NCI-H2081 treated with DMSO at 0.1 percent for 48 hours (cell line): ENCODE measurements at places on chromosomes 4 and X.

DNA sequence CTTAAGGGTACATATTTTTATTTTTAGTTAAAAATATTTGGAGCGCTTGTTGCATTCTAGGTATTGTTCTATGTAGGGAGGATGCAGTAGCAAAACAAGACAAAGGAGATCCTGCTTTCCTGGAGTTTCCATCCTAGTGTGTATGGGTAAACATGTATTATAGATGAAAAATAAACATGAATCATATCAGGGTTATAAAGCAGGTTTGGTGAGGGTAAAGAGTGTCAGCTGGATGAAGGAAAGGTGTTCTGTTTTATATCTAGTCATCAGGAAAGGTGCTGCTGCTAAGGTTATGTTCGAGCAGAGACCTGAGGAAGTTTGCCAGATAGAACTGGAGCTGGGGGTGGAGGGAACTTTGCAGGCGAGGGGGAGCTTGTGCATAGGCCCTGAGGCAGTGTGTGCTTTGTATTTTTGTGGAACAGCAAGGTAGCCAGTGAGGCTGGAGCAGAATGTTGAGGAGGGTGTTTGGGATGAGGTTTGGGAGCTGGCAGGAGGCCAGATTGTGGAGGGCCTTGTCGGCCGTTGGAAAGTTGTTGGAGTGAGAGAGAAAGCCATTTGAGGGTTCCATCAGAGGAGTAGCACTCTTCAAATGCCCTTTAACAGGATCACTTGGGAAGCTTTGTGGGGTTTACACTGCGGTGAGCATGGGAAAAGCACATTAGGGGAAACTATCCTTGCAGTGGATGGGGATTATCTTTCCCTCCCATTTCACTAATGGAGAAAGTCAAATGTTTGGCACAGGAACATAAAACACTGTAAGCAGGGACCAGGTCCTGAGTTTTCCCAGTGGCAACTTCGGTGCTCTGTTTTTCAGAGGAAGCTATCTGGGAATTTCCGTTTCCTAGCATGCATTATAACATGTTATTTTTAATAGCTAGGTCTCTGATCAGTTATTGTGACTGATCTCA lies 35.9 kb downstream of the AFF1 start:
- DNase-seq = no peak

DNA sequence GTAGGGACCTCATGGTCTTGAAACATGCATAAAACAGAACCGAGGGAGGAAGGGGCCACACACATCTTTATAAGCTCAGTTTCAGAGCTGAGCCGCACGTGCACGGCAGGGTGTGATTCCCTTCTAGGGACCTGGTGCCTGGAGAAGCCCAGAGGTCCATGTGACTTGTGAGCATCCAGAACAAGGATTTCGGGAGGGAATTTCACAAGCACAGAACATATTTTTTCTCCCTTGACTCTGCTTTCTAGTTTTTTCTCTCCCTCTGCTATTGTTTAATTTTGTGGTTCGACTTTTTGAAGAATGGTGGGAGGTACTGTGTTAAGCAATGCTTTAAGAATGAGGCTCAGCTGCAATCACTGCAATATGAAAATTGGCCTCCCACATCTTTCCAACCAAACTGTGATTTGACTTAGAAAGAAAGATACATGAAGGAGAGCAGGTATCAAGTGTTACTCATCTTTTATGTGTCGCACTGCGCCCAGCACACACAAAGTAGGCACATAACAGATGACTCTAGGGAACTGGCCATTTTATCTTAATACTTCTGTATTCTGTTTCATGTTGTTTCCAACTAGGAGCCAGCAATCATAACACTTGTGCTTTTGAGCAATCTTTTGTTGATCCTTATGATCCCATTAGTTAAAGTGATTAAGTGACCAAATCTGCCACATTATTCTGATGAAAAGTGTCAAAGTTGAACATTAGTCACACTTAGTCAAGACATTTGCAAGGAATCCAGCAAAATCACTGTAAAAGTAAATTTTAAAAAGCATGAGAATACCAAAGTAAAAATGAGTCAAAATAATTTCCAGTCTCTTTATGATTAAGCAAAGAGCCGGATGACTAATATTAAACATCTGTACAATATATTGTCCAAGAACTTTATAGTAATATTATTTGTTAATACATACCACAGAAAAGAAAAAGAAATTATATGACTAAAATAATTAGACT lies 86.4 kb downstream of the SHISA3 start:
- DNase-seq = no peak

- DNase-seq = no peak
These were observed 16.3 kb downstream of the ARHGEF9 start for GRCh38 chrX:63768760-63769159.

DNA sequence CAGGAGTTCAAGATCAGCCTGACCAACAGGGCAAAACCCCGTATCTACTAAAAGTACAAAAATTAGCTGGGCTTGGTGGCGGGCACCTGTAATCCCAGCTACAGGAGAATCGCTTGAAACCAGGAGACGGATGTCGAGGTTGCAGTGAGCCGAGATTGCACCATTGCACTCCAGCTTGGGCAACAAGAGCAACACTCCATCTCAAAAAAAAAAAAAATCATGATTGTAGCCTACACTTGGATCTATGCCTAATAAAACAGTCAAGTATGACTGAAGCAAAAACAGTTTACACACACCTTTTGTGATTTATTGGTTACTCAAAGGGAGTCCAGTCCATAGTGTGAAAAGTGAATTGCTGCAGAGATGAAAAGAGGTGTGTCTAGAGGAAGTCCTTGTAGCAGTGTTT lies 34.7 kb upstream of the TASL start:
- peak; percentile 52 for DNase-seq

- DNase-seq = no peak
These were observed 428.4 kb downstream of the AFF2 start for GRCh38 chrX:148928811-148929210.

DNA sequence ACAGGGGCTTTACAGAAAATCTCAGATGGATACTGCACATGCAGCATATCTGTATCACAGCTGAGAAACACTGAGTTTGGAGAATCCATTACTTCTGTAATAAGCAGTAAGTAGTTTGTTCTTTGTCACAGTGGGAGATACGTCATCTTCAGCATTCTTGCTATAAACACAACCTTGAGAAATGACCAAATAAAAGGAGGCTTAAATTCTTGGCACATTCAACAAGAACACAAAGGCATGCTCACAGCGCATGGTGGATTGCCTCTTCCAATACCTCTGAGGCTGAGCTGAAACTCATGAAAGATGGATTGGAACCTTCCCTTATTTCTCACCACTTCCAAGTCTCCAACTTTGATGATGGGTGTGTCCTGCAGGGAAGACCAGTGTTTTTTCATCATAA lies 54.5 kb downstream of the ANXA5 start:
- DNase-seq = no peak

DNA sequence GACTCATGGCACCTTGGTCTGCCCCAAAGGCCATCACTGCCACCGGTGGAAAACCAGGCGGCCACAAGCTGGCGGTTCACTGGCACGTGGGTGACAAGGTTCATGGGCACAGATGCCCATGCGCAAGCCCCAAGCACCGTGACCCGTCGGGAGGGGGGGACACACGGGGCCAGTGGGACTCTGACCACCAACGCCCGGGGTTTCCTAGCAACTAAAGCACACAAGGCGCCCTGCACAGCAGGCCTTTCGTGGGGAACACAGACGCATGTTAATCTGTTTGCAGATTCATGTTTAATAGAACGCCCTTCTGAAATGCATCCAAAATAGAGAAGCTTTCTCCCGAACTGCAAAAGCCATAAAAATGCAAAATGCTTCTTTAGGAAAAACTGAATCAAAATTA lies 43.9 kb downstream of the FAM53A start:
- DNase-seq = no peak

DNA sequence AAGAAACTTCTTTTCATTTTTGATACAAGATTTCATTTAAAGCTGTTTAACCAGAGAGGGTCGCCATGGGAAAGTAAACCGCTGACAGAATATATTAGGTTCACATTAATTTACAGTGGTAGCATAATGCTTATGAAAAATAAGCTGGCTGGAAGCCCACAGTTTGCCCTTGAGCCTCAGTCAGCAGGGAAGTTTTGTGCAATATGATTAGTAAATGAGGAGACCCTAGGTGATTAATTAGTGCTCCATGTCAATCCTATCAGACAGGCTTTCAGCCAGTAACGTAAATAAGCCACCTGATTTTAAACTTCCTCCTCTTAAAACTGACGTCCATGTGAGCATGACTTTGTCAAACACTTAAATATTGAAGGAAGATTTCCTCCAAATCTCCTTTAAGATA lies 134.2 kb downstream of the TSPAN5 start:
- DNase-seq = no peak

GRCh38 chr4:73277201-73277600 lies 18.6 kb upstream of the ANKRD17 start:
- DNase-seq = no peak

DNA sequence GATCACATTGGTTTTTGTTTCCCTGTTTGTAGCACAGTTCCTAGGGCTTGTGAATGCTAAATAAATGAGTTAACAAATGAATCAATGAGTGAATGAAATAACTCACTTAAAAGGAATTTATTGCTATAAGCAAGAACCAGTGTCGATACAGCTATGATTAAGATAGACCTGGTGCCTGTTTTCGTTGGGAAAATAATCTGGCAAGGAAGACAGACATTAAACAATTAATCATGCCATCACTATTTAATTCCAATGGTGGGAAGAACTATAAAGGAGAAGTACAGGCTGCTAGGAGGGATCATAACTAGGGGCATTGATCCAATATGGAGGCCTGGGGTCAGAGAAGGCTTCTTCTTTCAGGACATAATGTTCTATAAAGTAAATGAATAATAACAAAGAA lies 4.5 kb upstream of the CBR4 start:
- no peak for DNase-seq

GRCh38 chr4:172858731-172859230 lies 309.8 kb upstream of the GALNT7 start:
- DNase-seq = no peak

DNA sequence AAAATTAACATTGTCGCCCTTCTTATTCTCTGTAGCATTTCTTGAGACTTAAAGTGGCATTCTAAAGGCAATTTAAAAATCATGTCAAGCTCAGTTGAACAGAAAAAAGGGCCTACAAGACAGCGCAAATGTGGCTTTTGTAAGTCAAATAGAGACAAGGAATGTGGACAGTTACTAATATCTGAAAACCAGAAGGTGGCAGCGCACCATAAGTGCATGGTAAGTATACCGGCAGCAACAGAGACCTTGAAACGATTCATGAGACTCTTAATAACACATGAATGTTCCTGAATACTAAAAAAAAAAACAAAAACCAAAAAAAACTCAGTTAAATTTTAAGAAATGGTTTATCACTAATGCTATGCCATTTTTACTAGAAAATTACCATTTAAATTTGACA lies 82.4 kb upstream of the HPRT1 start:
- no peak for DNase-seq

GRCh38 chr4:156771171-156771837 lies 200.3 kb downstream of the PDGFC start:
- peak; percentile 36 for DNase-seq

DNA sequence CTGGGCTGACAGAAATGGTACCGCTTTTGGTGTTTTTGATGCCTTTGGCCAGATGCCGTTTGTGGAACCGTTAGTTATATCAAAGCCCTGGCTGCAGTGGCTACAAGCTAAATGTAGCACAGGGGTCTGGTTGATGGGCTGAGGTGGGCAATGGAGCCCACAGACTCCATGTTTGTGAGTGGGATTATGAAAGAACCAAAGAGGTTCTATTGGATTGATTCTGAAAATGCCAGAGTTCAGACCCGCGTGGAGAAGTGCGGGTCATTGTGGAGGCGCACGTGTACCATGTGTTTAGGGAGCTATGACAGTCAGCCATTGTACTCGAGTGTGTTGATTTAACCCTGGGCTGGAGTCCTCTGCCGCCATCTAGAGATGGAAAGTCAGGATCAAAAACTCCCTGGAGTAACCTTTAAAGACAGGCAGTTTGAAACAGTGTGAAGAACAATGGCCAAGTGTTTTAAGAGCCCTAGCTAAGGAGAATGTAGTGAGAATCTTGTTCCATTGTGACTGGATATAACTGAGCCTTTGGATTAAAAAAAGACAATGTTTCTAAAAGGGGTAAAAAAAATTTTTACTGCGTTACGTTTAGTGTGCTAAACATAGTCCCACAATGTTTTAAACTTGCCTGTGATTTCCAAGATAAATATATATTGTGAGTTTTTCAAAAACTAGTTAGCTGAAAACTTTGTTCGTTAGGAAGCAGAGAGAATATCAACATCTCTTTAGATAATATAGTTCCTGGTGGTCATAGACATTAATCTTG lies 12.7 kb downstream of the ART3 start:
- DNase-seq = no peak

- no peak for DNase-seq
These were observed 829.9 kb downstream of the FAT4 start for GRCh38 chr4:126144543-126145237.

GRCh38 chrX:30822068-30822681 lies 66.9 kb downstream of the TAB3 start:
- no peak for DNase-seq

DNA sequence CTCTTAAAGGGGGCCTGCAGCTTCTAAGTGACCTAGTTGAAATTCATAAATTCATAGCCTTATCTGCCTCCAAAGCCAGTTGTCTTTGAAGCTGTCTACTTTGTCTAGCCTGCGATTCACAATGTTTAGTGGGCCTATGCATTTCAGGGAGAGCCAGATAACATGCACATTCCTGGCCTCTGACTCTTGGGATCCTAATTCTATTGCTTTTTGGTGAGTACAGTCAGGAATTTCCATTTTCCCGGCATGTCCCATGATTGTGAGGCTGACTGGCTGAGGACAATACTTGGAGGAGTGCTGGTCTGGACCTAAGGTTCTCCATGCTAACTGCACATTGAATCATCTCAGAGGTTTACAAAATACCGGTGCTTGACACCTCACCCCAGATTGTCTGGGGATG lies 155.0 kb downstream of the MSL3 start:
- DNase-seq = no peak

- DNase-seq = no peak
These were observed 236.8 kb upstream of the VCX start for GRCh38 chrX:7606039-7606652.
